Neural progenitor cell (in vitro differentiated cells): ENCODE measurements at places on chromosomes 1 and 21. TPM values are rescaled to one million over a fixed set of nuclear protein-coding genes. Genes with fewer than 3 reads are reported as not detected.

ASCL5 gene
- not detected in 2 replicates for total RNA-seq

GRCh38 chr1:228487336-228488124, at the start of gene RNF187:
TSS of gene RNF187 (plus strand) at chr1:228487382.
- peaks cover 11% of the 10 kb centered on the region for H3K27me3 ChIP-seq
- H3K4me1 ChIP-seq: peaks cover 8% of the 10 kb centered on the region
- peak within 1 kb of the TSS; percentile 81 for H3K4me3 ChIP-seq
- peak; percentile 67 for DNase-seq

SLC30A2 gene
- not detected in 2 replicates for total RNA-seq

GRCh38 chr1:179761296-179761695, 18.2 kb downstream of the FAM163A start:
- no peak overlapping the region for H3K4me3 ChIP-seq
- DNase-seq: no peak
- no peaks in the 10 kb centered on the region for H3K36me3 ChIP-seq
- no peaks in the 10 kb centered on the region for H3K4me1 ChIP-seq
- H3K27me3 ChIP-seq: no peaks in the 10 kb centered on the region

GRCh38 chr1:117284399-117285215, 73.9 kb upstream of the VTCN1 start:
- DNase-seq: peak; percentile 75
- H3K27ac ChIP-seq: no peak overlapping the region
- no peaks in the 10 kb centered on the region for H3K4me1 ChIP-seq
- H3K36me3 ChIP-seq: no peaks in the 10 kb centered on the region
- no peaks in the 10 kb centered on the region for H3K27me3 ChIP-seq
